ENCODE measurements at places on chromosomes 2 and 18.

- no peak for DNase-seq
Observed at GRCh38 chr2:18552351-18553077, 7.9 kb downstream of the RDH14 start.

DNA sequence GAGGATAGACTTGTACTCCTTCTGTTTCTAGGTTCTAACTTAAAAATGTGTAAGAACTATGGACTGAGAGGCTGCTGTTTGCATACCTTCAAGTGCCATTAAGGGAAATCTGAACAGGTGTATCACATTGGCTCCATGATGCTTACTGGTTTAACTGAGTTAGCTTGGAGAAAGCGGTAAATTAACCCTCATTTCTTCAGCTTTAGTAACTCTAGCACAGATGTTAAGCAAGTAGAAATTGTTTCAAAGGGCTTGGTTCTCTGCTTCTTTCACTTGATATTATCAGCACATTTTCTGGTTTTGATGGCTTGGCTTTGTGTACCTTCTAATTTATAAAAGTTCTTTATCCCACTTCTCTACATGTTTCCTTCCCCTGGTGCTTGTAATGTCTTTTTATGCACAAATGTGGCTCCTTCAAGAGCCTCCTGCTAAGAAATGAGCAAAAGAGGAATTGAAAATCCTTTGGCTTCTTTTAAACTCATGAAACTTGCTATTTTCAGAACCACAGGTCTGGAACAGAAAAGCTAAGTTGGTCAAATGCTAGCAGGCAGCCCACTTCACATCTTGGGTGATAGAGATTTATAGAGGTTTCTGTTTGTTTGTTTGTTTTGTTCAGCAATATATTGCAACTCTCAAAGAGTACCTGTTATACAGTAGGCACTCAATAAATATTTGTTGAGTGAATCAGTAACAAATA is 249.9 kb upstream of the THUMPD2 start:
- no peak for DNase-seq

DNA sequence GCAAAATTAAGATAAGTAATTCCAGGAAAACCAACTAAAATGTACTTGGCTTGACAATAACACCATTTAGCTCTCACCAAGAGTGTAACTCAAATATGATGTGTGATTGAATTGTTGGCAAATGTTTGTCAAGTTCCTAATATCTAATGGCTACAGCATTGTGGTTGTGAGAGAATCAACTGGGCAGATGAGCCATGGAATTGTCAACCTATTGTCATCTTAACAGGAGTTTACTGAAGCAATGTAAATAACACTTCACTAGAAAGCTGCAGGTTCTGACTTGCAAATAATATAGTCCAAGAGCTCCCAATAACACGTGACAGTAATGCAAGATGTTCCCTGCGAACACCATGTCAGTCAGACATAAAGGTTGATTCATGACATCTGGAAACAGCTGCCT is 495.2 kb upstream of the MEIS1 start:
- no peak for DNase-seq

- DNase-seq: peak; percentile 32
Observed at GRCh38 chr2:240403396-240404104, 31.9 kb upstream of the GPC1 start.

DNA sequence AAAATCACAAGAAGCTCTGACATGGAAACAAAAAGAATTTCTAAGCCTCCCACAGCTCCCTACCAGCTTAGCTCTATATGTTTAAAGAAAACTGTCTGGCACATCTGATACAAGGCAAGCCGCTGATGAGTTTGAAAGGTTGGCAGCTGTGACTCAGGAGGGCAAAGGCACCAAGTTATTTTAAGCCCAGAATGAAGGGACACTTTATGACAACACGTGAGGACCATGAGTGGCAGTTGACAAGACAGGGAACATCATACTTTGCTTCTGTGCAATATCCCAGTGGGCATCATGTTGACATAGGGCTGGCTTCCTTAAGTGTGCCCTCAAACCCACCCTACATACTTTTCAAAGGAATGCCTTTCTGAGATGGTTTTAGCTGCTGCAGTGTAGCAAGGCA is 272.9 kb downstream of the CLIP4 start:
- no peak for DNase-seq

- DNase-seq: no peak
Observed at GRCh38 chr2:71154798-71155197, 24.4 kb downstream of the MPHOSPH10 start.

- DNase-seq: peak; percentile 34
Observed at GRCh38 chr2:74174909-74175308, 3.8 kb downstream of the MOB1A start.

GRCh38 chr2:130391058-130391871 is 35.4 kb downstream of the PTPN18 start:
- peak; percentile 86 for DNase-seq

DNA sequence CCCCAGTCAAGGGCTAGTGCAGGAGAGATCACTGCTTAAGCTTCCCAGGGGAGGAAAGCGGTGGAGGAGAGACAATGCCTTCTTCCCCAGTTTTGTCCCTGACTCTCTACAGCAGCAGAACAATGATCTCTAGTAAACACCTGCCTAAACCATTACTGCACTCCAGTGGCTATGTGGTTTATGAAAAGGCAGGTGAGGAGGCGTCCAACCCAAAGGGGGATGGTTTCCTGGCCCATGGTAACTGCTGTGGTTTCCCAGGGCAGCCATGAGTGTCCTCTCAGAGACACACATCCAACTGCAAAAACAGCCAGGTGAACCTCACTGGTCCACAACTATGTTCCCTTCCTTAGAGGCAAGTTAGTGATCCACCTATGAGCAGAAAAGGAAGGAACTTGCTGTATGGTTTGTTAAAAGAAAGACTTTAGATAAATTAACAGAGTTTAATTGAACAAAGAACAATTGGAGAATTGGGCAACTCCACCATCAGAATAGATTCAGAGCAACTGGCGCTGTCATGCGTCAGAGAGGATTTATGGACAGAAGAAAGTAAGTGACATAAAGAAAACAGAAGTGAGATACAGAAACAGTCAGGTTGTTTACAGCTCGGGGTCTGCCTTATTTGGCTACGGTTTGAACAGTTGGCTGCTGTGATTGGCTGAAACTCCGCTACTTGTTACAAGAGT is 4.8 kb upstream of the TTC39C start:
- DNase-seq: no peak

GRCh38 chr18:3319894-3320454 is 58.0 kb downstream of the MYL12B start:
- DNase-seq: no peak

DNA sequence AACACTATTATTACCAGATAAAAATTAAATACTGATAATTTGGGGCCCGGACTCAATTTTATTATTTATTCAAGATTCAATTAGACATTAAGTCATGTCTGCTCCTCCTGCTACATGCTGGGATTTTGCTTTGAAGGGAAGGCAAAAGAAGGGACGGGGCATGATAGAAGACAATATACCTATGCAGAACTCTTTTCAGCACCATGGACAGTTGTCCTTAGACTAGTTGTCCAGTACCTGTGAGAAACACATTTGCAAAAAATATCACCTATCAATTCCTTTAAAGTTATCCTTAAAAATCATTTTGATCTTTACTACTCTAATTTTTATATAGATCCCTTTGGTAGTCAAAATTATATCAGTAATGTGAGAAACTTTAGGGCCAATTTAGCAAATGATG is 100.2 kb upstream of the SULT1C3 start:
- DNase-seq: no peak

GRCh38 chr2:38515155-38516074 is 87.3 kb downstream of the HNRNPLL start:
- peak; percentile 37 for DNase-seq

GRCh38 chr18:56003720-56004088 is 415.7 kb upstream of the TCF4 start:
- DNase-seq: no peak

DNA sequence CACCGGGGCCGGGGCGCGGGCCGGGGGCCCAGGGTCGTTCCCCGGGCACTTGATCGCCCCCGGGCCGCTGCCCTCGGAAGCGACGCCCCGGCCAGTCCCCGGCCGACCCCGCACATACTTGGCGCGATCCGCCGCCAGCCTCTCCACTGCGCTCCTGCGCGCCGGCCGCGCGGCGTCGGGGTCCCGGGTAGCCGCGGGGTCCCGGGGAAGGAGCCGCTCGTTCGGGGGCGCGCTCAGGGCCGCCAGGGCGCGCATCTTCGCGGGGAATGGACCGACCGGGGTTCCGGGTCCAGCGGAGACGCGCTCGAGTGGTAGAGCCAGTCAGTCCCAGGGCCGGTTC is 204 bp downstream of the FAM110C start:
- peak; percentile 61 for DNase-seq

GRCh38 chr2:143807192-143807591 is 678.0 kb downstream of the ARHGAP15 start:
- DNase-seq: no peak

DNA sequence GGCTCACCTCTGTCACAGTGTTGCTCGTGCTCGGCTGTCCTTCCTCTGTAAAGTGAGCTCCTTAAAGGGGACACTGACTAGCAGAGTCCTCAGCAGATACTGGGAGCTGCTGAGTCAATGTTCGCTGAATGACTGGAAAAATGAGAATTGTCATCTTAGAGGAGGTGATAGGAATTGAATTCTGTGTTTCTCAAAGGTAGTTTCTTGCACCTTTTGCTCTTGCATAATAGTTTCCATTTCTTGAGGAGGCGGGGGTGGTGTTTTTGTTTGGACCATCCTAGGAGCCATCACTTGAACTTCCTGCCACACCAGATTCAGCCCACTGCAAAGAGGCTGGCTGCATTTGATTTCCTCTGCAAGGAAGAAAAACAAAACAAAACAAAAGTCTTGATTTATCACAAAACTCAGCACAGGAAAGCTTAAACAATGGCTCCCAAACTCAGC is 11.4 kb upstream of the RFX8 start:
- no peak for DNase-seq

- DNase-seq: no peak
Observed at GRCh38 chr18:28582724-28583123, 405.8 kb upstream of the CDH2 start.

DNA sequence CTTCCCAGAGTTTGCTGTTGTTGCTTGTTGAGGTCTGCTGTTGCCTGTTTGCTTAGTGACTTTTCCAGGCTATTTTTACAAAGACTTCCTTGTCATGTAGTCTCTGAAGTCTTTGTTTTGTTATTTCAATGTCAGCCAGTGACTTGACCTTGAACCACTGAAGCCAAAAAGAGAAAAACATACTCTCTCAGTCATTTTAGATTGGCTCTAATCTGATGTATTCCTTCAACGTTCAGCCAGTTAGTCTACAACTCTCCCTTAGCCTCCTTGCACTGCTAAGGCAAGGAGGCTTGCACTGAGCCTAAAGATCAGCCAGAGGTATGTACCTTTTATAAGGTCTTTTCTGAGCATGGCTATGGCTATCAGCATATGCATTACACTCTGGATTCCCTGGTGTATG is 27.9 kb downstream of the KIAA1328 start:
- DNase-seq: no peak

DNA sequence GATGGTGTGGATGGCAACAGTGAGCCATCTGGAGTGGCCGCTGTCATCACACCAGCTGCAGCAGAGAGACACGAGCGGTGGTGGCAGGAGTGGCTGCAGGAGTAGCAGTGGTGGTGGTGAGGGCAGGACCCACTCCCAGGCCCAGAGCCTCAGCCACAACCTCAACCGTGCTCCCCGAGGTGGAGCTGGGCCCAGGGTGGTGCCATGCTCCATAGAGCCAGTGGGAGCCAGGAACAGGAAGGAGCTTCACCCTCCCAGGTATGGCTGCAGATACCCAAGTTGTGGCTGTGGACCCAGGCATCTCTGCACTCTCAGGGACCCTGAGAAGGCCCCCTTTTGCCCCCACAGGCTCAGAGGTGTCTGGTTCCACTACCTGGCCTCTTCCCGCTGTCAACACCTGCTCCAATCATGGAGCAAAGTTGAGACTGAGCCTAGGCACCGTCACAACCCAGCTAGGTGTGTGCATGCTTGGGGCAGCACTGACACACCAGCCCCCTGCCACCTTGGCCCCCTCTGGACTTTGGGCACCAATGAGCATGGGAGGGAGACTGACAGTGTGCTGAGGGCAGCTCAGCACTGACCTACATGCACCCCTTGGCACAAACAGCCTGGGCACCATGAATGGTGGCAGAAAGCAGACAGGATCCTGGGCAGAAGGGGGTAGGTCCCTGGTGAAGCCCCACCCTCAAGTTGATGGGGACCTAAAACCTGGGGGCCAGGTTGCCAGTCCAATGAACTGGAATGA is 188.9 kb downstream of the NDUFA10 start:
- DNase-seq: peak; percentile 17

DNA sequence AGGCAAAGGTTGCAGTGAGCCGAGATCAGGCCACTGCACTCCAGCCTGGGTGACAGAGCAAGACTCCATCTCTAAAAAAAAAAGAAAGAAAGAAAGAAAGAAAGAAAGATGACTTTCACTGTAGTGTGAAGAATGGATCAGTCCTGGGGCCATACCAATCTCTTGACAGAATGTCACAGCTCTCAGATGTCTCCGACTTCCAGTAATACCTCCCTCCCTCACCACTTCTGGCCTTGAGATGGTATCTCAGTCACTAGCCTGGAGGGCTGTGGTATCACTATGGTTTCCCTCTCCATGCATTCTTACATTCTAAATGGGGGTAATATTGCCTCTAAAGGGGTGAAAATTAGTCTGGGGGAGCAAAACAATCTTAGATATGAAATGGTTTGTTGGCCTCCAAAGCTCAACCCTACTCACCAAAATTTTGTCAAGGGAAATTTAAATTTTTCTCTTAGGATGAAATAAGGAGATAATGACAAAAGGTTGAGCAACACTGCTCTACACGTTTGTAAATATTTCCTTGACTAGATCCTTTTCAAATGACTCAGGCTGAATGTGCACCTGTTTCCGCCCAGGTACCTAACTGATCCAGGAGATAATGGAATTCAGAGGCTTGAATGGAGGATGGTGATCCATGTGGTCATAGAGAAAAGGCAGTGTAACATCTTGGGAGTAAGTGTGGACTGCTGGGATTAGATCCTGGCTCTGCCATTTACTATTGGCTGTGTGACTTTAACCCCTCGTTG is 19.9 kb upstream of the SPRED2 start:
- DNase-seq: no peak

GRCh38 chr18:48826806-48827205 is 124.0 kb downstream of the SMAD7 start:
- DNase-seq: peak; percentile 28

GRCh38 chr2:217954469-217954868 is 48.3 kb downstream of the TNS1 start:
- no peak for DNase-seq

GRCh38 chr2:180048251-180048650 is 41.2 kb upstream of the CWC22 start:
- DNase-seq: no peak

- no peak for DNase-seq
Observed at GRCh38 chr2:26733413-26733812, 30.7 kb upstream of the SLC35F6 start.

DNA sequence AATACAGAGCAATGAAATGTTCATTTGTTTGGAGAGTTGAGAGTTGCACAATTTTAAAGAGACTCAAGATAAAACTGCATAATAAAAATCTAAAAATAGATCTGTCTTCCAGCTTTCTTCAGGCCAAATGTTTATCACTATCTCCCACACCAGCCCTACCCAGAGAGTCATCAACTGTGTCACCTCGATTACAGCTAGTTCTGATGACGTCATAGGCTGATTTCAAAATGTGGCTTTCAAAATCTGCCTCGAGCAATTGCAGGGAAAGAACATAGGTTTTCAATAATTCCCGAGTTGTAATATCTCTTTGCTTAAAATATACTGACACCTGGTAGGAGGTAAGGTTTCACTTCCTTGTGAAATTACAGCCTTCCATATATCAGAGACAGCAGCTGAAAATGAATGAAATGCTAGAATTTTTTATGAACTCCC is 677.6 kb upstream of the ID2 start:
- DNase-seq: no peak

Measured in activated CD8-positive, alpha-beta memory T cell treated with anti-CD3 and anti-CD28 coated beads, Interleukin-2, amount 50 U/mL, for 48 hours (primary cell).